ENCODE measurements at places on chromosomes 2 and 18.

DNA sequence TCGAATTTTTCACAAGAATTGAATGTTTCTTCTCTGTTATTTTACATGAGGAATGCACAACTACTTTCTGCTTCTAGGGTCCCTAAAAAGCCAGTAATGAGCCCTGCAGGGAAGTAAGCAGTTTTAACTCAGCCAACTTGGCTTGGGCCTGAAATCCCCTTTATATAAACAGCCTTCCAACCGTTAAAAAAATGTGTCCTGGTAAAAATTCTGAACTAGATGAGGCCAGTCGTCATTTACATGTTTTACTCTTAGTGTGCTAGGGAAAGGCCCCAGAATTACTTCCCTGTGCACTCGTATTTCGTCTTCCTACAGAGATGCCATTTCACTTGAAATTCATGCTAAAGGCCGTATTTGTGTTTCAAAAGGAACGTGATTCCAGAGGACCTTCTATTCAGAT is 42.4 kb upstream of the RPE start:
- no peak for DNase-seq

DNA sequence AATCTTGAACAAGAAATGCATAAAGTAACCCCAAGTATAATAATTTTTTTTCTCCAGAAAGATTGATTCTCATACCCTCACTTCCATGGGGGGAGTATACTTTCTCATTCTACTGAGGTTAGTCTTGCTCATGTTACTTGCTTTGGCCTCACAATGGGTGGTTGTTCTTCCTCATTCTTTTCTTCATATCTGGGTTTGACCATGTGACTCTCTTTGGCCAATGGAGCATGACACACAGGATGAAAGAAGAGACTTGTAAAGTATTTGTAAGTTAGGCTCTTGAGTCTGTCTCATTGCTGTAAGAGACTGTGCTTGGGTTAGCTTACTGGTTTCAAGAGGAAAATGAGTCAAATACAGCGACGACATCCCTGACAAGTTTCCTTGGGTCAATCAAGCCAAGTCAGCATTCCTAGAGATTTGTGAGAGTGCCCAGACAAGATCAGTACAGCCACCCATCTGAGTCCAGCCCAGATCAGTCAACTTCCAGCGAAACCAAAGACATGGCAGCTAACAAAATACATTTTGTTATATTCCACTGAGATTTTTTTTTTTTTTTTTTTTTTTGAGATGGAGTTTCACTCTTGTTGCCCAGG is 970.2 kb downstream of the BCL11A start:
- no peak for DNase-seq

DNA sequence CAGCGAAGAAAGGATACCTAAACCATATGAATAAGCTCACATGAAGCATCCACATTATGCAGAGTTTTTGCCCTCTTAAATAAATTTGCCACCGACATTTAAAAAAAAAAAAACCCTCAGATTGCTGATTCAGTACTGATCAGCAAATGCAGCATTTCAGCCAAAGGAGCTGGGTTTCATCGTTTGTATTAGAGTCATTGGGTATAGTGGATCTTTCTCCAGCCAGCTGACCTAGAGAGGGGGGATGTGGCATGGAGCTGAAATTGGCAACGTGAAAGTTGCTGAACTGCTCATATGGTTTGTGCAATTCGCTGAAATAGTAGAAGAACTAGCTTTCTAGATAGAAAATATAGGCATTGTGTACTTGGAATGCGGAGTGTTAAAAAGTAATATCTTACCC is 73.5 kb upstream of the ZNF397 start:
- no peak for DNase-seq

DNA sequence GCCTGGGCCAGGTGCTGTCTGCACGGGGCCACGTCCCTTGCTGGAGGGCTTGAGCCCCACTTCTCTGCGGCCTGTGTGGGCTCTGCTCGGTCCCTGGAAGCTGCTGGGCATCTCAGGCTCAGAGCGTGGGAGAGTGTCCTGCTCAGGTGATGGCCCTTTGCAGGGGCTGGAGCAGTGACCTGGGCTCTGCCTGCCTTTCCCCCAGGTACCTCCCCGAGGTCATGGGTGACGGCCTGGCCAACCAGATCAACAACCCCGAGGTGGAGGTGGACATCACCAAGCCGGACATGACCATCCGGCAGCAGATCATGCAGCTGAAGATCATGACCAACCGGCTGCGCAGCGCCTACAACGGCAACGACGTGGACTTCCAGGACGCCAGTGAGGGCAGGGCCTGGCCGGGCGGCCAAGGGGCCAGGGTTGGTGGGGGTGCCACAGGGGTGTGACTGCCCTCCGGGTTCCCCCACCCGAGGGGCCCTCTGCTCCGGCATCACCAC is 29.9 kb downstream of the GPC1 start:
- DNase-seq: no peak

DNA sequence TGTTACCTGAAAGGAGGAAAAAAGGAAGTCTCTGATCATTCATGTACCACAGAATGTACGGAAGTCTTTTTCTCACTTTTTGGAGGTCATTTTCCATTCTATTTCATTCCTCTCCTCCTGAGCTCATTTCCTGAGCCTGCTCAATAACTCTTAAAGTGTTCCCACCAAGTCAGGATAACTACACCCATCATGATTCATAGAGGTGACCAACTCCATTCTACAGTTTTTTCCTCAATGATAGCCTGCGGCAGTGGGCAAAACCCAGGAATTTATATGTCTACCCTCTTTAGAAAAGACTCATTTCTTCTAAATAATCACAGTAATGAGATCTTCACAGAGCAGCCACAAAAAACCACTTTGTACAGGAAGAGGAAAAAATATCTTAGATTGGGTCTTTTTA is 372.5 kb downstream of the RBM43 start:
- DNase-seq: no peak

GRCh38 chr2:24111407-24111901 is 11.7 kb downstream of the PFN4 start:
- no peak for DNase-seq

- DNase-seq: no peak
These were observed 92.0 kb downstream of the NDUFA10 start for GRCh38 chr2:239932881-239933735.

DNA sequence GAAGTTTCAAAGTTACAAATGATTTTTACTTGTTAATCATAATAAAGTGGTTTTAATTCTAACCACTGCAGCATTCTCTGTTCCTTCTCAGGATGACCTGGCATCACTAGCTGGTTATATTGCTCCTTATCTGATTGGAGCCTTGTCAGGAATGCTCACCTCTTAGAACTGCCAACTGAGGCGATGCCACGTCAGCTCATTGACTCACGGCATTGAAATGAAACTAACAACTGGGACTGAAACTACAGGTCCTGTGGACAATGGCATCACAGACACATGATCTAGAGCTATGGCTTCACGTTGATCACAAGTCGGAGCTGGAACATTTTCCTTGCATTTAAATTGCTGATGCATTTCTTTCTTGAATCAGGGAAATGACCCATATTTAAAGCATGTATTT is 54.9 kb upstream of the MAP2 start:
- no peak for DNase-seq

DNA sequence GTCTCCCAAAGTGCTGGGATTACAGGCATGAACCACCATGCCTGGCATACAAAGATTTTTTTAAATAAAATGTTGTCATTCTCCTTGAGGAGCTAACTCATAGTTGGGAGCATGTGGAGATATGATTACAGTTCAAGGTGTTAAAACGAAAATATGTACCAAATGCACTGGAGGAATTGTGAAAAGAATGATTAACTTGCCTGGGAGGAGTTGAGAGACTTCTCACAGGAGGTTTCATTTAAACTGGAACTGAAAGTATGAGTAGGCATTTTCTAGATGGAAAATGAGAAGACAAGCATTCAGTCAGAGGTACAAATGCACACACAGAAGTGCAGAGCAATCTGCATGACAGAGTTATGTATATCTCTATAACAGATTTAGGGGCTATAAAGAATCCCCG is 126.6 kb upstream of the PDE1A start:
- DNase-seq: no peak

GRCh38 chr2:198040835-198041234 is 236.4 kb downstream of the PLCL1 start:
- no peak for DNase-seq

- no peak for DNase-seq
These were observed 57.6 kb downstream of the EVA1A start for GRCh38 chr2:75503048-75503607.

GRCh38 chr18:11747731-11748130 is 58.7 kb downstream of the GNAL start:
- DNase-seq: peak; percentile 67

DNA sequence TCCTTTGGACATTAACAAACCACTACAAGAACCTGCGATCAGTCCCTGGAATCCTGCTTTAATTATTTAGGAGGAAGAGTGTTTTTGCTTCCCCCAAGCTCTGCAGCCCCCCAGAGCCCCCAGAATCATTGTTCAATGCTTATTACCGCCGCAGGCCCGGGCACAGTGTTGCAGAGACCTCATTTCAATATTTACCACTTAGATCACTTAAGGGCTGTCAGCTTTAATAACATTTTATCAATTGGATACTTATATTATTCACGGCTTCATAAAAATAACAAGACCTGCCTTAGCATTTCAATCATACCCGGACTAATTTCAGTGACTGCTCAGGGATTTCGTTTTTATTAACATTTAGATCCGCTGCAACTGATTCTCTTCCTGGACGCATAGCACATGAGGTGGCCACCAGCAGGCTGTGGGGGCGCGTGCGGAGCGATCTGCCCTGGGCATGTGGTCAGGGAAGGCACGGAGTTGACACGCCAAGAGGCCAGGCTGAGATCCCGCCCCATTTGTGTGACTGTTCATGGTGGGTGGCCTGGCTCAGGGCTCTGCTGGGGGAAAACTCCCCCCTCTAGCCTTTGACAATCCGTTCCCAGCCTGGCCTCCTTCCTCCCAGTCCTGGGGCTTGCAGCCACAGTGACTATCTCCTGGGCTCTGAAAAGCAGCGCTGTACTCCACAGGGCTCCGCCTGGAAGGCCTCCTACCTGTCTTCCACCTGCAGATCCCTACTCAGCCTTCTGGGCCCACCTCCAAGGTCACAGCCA is 267.6 kb downstream of the SRBD1 start:
- no peak for DNase-seq

DNA sequence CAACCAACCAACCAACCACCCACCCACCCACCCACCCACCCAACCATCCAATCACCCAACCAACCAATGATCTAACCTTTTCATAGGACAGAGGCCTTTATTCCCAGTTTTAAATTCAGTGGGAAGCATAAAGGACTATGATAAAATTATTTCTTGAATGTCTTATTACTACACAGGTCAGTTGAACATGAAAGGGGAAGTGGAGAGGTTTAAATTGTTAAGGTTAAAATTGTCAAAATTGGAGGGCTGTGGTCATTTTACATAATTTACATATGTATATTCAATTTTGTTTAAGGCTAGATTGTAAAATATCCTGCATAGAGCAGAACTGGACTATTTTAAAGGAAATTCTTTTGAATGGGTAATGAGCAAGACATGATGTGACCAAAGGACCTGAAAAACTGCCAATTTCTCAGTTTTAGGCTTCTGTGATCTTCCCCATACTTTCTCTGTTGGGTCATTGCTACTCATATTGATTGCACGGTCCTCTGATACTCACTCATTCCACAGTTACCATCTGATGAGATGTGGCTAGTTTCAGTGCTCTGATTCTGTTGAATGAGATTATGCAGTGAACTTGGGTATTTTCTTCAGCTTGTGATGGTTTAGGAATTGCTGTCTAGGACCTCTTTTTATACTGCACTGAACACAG is 127.4 kb downstream of the PLCL1 start:
- no peak for DNase-seq

DNA sequence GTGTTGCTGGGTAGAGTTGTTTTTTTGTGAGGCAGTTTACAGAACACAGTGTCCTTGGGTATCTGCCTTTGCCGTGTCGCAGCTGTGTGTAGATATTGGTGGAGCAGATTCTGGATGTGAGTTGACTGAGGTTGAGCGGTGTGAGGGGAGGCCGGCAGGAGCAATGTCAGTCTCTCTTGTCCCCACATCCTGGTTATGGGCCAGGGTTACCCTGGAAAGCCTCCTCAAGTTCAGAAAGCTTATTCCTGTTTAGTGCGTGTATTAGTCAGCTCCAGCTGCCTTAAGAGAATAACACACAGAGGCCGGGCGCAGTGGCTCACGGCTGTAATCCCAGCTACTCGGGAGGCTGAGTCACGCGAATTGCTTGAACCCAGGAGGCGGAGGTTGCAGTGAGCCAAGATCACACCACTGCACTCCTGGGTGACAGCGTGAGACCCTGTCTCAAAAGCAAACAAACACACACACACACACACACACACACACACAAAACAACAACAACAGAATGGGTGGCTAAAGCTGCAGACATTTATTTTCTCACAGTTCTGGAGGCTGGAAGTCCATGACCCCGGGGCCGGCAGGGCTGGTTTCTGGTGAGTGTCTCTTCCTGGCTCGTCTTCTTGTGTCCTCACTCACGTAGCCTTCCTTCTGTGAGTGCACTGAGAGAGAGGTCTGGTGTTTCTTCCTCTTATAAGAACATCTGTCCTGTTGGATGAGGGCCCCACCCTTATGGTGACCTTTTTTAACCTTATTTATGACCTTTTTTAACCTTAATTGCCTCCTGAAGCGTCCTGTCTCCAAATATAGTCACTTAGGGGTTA is 5.1 kb downstream of the NCK2 start:
- DNase-seq: no peak

GRCh38 chr2:236663287-236664101 is 93.9 kb downstream of the ACKR3 start:
- DNase-seq: peak; percentile 35

- DNase-seq: no peak
These were observed 1.3 kb downstream of the KCTD1 start for GRCh38 chr18:26546875-26547645.

GRCh38 chr2:152396763-152397162 is 61.8 kb downstream of the FMNL2 start:
- DNase-seq: no peak

GRCh38 chr2:20327370-20327769 is 23.3 kb downstream of the PUM2 start:
- DNase-seq: no peak

GRCh38 chr2:11054783-11055678 is 100.2 kb upstream of the SLC66A3 start:
- no peak for DNase-seq

- DNase-seq: no peak
These were observed 72.7 kb upstream of the FOSL2 start for GRCh38 chr2:28320009-28320365.

DNA sequence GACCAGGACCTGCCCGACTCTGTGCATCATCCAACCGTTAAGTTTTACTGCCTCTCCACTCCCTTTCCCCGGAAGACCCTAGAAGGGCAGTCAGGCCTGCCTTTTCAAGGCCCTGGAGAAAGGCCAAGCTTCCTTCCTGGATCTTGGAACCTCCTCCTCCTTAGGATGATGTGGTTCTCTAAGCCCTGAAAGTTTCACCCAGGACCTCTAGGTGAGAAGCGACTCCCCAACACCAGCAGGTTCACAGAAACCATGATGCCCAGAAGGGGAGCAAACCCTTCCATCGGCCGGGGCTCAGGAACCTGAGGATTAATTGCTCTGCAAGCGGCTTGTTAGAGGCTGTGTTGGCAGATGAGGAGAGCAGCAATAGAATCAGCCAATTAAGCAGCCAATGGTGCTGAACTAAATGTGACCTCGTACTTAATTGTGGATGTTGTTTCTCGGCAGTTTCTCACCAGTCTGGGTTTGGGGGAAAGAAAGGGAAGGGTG is 94.2 kb upstream of the FZD7 start:
- no peak for DNase-seq
